Calu3 (cell line): ENCODE measurements at places on chromosomes 16 and 17.

DNA sequence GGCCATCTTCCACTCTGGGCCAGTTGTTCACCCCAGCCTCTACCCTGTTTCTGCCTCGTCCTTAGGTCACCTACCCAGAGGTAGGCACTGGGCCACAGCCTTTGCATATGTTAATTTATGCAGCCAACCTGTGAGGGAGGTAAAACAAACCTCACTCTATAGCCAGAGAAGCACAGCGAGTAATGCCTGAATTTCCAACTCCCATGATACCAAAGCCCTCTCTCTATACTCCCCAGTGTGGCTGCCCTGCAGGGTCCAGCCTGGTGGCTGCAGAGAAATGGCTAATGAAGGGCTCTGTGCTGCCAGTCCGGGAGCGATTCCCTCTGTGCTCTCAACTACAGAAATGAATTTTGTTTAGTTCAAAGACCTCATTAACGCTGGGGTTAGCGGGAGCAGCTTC lies 397.0 kb upstream of the CCL2 start:
- no peak overlapping the region for H3K27ac ChIP-seq
- no peak for DNase-seq
- peaks cover 88% of the 10 kb centered on the region for H3K27me3 ChIP-seq
- H3K4me3 ChIP-seq: no peak overlapping the region
- no peaks in the 10 kb centered on the region for H3K36me3 ChIP-seq

- H3K27ac ChIP-seq: no peak overlapping the region
- no peaks in the 10 kb centered on the region for H3K36me3 ChIP-seq
- H3K4me3 ChIP-seq: no peak overlapping the region
- H3K4me1 ChIP-seq: no peaks in the 10 kb centered on the region
- DNase-seq: no peak
Measured at GRCh38 chr17:45975640-45976295, 23.3 kb upstream of the STH start.

DNA sequence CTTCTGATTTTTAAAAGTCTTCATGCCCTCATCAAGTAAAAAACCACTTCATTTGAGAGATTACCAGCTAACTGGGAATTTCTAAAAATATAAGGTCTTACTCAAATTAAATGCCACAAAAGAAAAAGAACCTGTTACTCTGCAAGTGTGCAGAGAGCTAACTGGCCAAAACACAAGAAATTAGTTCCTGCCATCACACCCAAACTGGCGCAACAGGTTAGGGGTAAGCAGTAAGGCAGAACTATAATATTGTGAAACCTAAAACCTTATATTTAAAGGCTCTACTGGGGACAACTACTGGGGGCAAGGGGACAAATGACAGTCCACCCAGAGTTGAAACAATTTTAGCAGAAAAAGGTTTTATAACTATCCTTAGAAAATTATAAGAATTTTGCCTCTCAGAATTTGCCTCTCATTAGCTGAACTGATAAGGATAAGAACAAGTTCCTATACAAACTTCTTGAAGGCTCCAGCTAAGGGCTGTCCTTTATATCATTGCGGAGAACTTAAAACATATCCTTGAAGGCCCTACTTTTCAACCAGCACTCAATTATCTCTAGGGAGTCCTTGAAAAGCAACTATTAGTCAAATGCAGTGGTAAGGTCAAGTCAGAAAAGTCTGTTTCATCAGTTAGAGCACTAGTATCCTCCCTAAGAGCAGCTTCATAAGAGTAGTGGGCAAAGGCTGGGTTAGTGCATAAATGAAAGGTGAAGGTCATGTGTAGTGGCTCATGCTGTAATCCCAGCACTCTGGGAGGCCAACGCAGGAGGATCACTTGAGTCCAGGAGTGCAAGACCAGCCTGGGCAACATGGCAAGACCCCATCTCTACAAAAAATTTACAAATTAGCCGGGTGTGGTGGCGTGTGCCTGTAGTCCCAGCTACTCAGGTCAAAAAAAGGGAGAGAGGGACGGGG lies 31.5 kb downstream of the SMURF2 start:
- no peaks in the 10 kb centered on the region for H3K27me3 ChIP-seq
- peaks cover 20% of the 10 kb centered on the region for H3K4me1 ChIP-seq
- no peak overlapping the region for H3K4me3 ChIP-seq
- H3K36me3 ChIP-seq: no peaks in the 10 kb centered on the region
- no peak overlapping the region for H3K27ac ChIP-seq

DNA sequence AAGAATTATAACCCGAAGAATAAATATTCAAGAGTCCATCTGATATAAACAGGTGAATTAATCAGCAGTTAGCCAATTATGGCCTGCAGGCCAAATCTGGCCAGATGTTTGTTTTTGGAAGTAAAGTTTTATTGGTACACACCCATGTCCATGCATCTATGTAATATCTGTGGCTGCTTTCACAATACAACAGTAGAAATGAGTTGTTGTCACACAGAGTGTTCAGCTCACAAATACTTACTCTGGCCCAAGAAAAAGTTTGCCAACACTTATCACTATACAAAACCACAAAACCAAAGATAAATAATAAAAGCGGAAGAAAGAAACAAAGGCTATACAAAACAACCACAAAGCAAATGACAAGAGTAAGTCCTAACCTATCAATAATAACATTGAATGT lies 109.4 kb downstream of the CDYL2 start:
- DNase-seq: no peak
- H3K27me3 ChIP-seq: peaks cover 40% of the 10 kb centered on the region
- H3K36me3 ChIP-seq: no peaks in the 10 kb centered on the region
- H3K27ac ChIP-seq: no peak overlapping the region

GRCh38 chr17:37083456-37083855 lies 134.7 kb downstream of the AATF start:
- peaks cover 47% of the 10 kb centered on the region for H3K36me3 ChIP-seq
- H3K4me1 ChIP-seq: peaks cover 14% of the 10 kb centered on the region
- no peak overlapping the region for H3K27ac ChIP-seq
- no peak overlapping the region for H3K4me3 ChIP-seq

DNA sequence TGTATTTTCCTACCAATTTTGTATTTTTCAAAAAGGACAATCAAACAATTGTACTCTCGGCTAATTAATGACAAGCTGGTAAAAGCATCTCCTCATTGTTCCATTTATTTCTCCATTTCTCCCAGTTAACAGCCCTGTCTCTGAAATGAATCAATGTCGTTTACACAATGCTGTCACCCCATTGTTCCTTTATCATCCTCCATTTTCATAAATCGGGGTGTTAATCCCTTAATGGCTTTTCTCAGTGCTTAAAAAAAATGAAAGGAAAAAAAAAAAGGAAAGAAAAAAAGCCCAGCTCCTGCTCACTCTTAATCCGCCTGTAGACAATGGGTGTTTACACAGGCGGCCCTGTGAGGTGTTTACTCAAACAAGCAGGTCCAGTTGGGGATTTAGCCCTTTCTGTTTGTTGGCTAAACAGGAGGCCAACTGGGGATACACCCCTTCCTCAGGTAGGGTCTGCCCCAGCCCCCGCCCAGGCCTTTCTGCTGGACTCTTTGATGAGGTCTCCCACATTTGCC lies 86.8 kb upstream of the SALL1 start:
- no peaks in the 10 kb centered on the region for H3K4me1 ChIP-seq
- H3K27ac ChIP-seq: no peak overlapping the region
- peaks cover 97% of the 10 kb centered on the region for H3K27me3 ChIP-seq
- DNase-seq: no peak
- no peaks in the 10 kb centered on the region for H3K36me3 ChIP-seq
- H3K4me3 ChIP-seq: no peak overlapping the region

DNA sequence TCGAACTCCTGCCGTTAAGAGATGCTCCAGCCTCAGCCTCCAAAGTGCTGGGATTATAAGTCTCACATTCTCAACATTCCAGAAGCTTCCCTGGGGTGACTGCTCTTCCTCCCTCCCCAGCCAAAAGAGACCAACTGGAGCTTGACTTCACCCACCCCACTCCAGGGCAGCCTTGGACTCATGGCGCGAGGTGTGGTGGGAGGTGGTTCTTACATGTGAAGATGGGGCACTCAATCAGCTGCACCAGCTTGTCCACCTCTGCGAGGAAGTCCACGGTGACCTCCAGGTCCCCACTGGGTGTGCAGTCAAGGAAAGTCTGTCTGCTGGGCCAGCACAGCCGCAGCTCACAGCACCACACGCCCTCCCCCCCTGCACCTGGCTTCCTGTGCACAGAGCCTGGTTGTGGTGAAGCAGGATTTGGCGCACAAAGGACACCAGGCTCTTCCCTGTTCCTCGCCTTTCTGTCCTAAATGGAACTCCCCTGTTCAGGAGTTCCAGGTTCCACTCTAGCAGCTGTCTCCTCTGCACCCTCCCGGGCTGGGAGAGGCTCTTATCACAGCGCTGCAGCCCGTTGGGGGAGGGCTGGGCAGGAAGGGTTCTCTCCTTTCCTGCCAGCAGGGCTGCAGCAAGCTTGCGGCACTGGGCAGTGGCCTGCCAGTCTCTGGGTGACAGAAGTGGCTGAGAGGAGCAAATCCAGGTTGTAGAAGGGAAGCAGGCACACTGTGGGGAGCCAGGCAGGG lies 9.6 kb upstream of the MTSS2 start:
- peaks cover 17% of the 10 kb centered on the region for H3K36me3 ChIP-seq
- H3K4me3 ChIP-seq: no peak overlapping the region
- H3K27ac ChIP-seq: no peak overlapping the region
- no peaks in the 10 kb centered on the region for H3K27me3 ChIP-seq
- peak; percentile 54 for DNase-seq
- H3K4me1 ChIP-seq: peaks cover 24% of the 10 kb centered on the region

GRCh38 chr17:68711858-68712257 lies 110.7 kb upstream of the FAM20A start:
- peaks cover 50% of the 10 kb centered on the region for H3K27me3 ChIP-seq
- no peaks in the 10 kb centered on the region for H3K36me3 ChIP-seq
- H3K27ac ChIP-seq: no peak overlapping the region
- H3K4me1 ChIP-seq: no peaks in the 10 kb centered on the region

DNA sequence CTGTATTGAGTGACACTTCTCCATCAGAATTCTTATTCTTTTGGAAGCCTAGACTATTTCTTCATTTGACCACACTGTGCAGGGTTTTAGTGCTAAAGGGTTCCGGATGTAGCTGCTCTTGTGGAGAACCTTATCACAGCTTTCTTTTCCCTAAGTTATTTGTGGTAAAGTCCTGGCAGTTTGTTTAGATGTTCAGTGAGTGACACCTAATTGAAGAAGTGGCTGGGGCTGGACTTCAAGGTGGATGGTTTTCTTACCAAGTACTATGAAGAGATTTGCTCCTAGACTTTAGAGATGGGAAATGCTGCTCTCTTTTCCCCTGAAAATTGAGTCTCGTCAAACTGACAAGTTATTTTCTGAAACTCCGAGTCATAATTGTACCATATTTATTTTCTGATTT lies 144.0 kb upstream of the TBX2 start:
- no peak for DNase-seq
- H3K4me3 ChIP-seq: no peak overlapping the region
- peaks cover 14% of the 10 kb centered on the region for H3K27me3 ChIP-seq
- H3K27ac ChIP-seq: no peak overlapping the region
- no peaks in the 10 kb centered on the region for H3K4me1 ChIP-seq
- H3K36me3 ChIP-seq: no peaks in the 10 kb centered on the region

DNA sequence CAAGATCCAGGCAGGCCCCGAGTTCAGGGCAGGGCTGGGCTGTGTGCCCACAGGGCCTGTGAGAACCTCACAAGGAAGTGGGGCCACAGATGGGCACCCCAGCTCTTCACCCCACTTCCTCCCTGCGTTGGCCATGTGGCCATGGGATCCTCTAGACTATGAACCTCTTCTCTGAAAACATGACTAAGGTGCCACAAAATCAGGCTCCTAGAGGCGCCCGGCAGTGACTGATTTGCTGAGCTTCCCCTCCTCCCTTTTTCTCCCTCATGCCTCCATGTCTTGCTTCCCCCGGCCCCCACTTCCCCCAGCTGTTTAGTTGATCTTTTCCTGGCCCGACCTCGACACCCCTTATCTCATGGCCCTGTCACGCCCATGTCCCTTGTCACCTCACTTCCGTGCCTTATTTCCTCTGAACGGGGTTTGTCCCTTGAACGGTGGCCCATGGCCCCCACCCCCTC lies 87.1 kb downstream of the KCNJ12 start:
- H3K4me1 ChIP-seq: no peaks in the 10 kb centered on the region
- no peaks in the 10 kb centered on the region for H3K36me3 ChIP-seq
- no peak for DNase-seq

GRCh38 chr17:70552230-70552981 lies 383.1 kb downstream of the KCNJ2 start:
- no peak for DNase-seq
- H3K4me1 ChIP-seq: no peaks in the 10 kb centered on the region
- H3K27ac ChIP-seq: no peak overlapping the region
- no peaks in the 10 kb centered on the region for H3K36me3 ChIP-seq
- H3K4me3 ChIP-seq: no peak overlapping the region
- no peaks in the 10 kb centered on the region for H3K27me3 ChIP-seq

DNA sequence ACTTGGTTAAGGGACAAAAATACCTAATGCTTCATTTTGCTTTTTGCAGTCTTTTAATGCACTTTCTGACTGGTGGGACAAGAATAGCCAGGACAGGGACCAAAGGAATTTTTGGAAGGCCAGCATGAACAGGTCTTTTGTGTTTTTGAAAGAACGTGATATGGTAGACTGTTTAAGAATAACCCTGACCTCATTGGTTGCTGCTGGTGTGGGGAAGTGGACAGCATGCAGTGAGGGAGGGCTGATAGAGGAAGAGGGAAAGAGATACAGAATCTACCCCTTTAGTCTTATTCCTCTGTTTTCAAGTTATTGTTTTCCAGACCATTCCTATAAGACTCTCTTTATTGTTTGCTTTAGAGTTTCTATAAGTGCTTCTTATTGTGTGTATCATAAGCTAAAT lies 816.2 kb downstream of the CDH11 start:
- no peak overlapping the region for H3K4me3 ChIP-seq
- H3K36me3 ChIP-seq: no peaks in the 10 kb centered on the region
- DNase-seq: no peak
- H3K27ac ChIP-seq: no peak overlapping the region
- no peaks in the 10 kb centered on the region for H3K27me3 ChIP-seq

GRCh38 chr17:34347063-34347462 lies 9.2 kb upstream of the CCL13 start:
- DNase-seq: no peak
- H3K4me1 ChIP-seq: no peaks in the 10 kb centered on the region
- H3K4me3 ChIP-seq: no peak overlapping the region
- peaks cover 58% of the 10 kb centered on the region for H3K27me3 ChIP-seq
